CD4-positive, alpha-beta T cell treated with Interleukin-17A for 4 hours (primary cell): ENCODE measurements at places on chromosomes 12 and 14.
A peak's percentile ranks its signal among the peaks of the same experiment; 100 is the strongest.

DNA sequence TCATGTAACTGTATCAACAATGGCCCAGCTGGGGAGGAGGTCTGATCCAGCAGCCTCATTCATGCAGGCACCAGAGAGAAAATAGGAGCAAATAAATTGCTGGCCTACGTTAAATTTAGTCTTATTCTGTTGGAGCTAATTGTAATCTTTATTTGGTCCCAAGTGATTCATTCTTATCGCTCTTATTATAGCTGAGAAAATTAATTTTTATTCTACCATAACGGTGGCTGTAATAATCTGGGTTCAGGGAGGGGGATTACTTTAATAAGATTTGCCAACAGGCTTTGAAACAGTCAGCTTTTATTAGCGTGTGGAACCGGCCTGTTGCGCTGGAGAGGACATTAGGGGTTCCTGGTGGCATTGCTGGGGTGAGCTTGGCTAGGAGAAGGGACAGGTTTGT, 254.9 kb downstream of the AACS start:
- no peak for DNase-seq

DNA sequence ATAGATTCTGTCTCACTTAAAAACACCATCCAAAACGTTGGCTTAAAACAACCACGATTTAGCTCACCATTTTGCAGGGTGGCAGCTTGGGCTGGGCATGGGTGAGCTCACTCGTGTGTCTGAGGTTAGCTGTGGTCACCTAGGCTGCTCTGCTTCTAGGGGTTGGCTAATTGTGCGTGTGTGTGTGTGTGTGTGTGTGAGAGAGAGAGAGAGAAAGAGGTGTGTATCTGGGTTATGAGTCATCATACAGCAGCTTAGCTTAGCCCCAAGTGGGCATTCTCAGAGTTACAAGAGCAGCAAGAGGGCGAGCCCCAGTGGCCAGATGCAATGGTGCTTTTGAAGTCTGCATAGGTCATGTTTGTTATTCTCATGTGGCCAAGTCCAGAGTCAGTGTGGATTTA, 6.0 kb downstream of the FBXW8 start:
- DNase-seq: peak; percentile 48

GRCh38 chr12:115500872-115501271, 776.6 kb downstream of the MED13L start:
- DNase-seq: no peak

DNA sequence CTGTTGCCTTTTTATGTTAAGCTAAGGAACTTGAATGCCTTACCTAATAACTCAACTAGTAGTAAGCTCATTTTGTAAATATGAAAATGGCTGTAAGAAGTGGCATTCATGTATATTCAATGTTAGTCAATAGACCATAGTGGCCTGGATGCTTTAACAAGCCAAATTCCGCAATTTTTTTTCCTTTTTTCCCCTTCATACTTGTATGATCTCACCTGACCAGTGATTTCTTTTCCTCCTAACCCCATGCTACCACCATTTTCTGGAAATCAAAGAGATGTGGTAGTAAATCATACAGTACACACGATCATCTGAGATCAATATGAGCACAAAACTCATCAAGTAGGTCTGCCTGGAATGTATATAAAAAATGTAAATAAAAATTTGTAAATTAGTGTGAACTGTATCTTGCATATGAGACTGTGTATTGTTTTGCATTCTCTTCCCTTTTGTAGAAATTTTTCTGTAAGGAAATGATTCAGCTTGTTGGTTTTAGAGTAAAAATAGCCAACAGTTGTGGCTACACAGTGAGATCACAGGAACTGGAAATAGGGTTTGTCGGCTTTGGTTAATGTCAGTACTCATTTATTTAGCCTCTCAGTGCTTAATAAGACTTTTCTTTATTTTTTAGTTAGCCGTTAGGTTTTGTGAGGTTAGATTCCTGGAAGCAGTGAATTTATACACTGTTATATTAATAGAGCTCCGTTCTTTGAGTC, 62.5 kb downstream of the ETNK1 start:
- no peak for DNase-seq

GRCh38 chr12:51055060-51055459, 6.9 kb downstream of the LETMD1 start:
- no peak for DNase-seq

- no peak for DNase-seq
Observed at GRCh38 chr12:59322473-59322872, 273.4 kb upstream of the SLC16A7 start.

DNA sequence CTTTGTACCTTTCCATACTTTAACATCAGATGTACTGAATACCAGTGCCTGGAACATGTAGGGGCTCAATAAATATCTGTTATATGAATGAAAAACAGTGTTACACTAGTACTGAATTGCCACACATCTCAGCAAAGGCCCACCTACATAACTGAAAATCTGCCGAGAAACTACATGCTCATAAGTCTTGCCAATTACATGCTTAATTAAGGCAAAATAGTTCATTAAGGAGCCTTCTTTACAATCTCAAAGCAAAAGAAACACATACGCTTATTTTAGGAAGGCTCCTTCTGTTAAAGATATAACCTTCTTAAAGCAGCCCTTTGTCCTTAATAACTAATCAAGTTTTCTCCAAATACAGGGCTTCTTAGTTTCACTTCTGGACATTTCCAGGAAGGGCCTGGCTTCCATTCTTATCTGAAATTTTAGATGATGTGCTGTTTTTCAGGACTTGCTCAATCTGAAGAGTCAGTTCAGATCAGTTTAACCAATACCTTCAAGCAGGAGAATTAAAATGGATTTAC, 11.5 kb downstream of the LIMA1 start:
- DNase-seq: no peak

GRCh38 chr12:3726456-3726855, 26.5 kb downstream of the CRACR2A start:
- no peak for DNase-seq

GRCh38 chr12:70719071-70719470, 81.8 kb upstream of the PTPRB start:
- no peak for DNase-seq

DNA sequence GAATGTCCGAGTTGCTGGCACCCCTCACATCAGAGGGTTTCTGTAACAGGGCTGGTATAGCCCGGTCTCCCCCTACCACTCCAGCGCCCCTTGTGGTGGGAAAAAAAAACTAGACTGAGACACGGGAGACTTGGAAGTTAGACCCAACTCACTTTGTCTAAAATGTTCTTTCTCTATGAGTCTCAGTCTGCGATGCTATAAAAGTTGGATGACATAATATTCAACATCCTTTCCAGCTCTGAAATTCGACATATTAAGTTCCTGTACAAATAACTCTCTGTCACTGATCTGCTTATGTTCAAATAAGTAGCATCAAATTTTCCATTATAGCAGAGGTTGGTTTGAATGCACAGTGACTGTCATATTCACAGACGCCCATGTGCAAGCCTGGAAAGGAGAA, 25.7 kb upstream of the TC2N start:
- peak; percentile 44 for DNase-seq

DNA sequence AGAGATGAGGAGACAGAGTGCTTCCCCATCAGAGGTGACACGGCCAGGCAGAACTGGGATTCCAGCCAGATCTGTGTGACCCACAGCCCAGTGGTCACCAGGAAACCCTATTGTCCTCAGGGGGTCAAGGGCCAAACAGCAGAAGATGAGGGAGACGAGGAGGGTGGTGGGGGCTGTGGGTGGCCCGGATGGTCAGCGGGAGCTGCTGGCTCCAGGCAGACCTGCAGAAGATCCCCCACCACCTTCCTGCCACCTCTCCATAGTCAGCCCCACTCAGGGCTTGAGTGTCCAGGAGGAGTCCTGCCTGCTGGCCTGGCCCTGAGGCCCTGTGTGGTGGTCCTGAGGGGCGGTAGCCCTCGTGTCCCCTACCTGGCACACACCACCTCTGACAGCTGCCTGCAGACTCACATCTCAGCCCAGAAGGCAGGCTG, 136.8 kb downstream of the CALM1 start:
- DNase-seq: no peak

DNA sequence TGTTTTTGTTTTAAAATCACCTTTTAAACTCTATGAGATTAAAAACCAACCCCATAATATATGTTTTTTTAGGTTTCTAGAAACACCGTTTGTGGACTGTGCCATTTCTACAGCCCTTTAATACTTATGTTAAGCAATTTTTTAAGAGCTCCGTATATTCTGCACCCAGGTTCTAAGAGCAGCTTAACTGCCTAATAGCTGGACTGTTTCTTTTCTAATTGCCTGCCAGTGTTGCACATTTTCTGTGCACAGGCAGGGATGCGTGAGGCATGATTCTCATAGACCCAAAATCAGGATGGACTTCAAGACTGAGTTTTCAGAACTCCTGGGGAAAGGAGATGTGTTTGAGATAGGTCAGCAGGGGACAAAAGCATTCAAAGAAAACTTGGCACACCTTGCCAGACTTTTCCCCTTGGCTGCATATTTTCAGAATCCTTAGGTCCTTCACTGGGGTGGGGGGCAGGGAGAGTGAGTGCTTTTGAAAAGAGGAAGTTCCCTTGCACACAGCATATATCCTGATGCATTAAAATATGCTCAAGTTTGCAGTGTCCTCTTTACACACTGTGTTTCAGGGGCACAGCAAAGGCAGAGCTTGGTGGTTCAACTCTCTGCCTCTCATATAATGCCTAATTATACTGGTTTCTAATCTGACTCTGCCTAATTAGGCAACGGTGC, 27.9 kb downstream of the TMEM30B start:
- DNase-seq: no peak
